Dermis microvascular lymphatic vessel endothelial cell (primary cell): ENCODE measurements at places on chromosomes 6 and 20.

DNA sequence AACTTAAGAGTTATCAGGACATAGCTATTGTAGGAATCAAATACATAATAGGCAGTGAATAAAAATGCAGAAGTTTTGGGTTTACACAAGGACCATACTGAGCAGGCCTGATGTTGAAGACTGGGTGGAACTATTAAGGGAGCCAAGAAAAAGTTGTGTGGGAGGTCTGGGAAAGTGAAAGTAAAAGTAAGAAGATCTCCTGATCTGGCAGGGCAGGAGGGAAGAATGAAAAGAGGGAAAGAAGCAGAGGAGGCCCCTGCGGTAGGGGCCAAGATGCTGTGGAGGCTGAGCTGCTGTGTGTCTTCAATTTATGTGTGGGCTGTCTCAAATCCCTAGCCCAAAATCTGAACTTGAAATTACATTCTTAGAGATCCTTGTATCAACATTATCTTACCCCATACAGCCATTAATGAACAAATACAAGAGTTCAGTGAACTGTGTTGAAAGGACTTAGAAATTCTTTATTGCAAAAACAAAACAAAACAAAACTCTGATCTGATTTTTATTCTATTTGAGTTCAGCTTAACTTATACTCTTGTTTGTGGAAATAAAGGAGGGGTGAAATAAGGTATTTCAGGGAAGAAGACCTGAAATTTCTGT, 1183.8 kb downstream of the HACE1 start:
- no peak for DNase-seq

- no peak for DNase-seq
These were observed 67.9 kb upstream of the SLCO4A1 start for GRCh38 chr20:62574230-62574993.

GRCh38 chr20:6605055-6605935, 162.2 kb upstream of the BMP2 start:
- DNase-seq = no peak

DNA sequence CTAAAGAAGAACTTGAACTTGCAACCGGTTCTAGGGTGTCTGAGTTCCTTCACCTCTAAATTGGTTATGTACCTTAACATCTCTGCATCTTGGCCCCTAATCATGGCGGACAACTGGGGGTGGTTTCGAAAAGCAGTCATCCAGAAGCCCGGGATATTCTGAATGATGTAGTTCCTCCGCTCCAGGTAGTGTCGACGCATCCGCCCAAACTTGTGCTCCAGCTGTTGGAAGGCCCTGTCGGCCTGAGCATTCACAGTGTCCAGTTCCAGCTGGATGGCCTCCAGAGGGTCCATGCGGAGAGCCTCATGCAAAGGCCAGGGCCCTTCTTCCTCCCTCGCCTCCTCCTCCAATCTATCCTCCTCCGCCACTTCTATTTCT, 887 bp downstream of the TSPYL1 start:
- DNase-seq = no peak

DNA sequence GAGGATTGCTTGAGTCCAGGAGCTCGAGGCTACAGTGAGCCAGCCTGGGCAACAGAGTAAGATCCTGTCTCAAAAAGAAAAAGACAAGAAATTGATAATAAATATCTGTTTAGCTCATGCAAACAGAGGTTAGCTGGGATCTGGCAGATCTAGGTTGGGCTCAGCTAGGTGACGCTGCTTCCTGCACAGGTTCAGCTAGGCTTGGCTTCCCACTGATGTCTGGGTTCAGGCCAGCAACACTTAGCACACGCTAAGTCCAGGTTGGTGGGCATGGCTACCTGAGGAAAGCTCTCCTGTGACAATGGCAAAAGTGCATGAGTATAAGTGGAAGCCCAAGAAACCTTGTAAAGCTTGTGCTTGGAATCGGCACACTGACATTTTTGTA, 48.7 kb downstream of the RIN2 start:
- DNase-seq = no peak

GRCh38 chr6:5866547-5867051, 140.1 kb downstream of the NRN1 start:
- peak; percentile 87 for DNase-seq

DNA sequence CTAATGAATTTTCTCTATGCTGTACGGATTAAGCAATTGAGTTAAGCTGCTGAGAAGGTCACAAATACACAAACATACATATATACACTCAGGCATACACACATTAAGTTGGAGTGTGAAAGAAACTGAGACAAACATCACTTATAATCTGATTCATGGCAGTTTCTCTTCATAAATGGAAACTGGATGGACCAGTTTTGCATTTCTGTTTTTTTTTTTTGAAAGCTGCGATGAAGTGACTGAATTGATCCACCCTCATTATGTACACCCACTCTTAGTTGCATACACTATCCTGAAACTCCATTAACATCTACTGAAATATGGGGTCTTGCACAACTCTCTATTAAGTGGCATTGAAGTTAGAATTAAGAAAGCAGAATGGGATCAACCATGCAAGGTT, 32.9 kb upstream of the TENT5A start:
- no peak for DNase-seq

- DNase-seq = no peak
These were observed 16.4 kb upstream of the ENPP4 start for GRCh38 chr6:46113370-46113769.

DNA sequence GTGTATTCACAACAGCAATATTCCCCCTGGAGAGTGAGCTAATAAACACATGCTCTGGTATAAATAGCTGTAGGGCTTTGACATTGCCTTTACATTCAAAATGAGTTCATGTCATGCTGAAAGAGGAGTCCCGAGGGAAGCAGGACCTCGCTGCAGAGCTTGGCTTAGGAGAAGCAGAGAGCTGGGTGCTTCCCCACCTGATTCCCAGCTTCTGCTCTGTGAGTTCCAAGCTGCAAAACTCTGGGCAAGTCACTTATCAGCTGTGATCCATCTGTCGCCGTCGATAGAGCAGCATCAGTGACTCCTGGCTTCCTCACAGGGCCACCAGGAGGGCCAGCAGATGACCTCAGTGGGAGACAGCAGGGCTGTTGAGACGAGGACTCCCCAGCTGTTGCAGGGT, 241.8 kb downstream of the ANKRD60 start:
- DNase-seq = no peak

- DNase-seq = peak; percentile 26
These were observed 156.3 kb upstream of the RNF24 start for GRCh38 chr20:4171538-4172116.

DNA sequence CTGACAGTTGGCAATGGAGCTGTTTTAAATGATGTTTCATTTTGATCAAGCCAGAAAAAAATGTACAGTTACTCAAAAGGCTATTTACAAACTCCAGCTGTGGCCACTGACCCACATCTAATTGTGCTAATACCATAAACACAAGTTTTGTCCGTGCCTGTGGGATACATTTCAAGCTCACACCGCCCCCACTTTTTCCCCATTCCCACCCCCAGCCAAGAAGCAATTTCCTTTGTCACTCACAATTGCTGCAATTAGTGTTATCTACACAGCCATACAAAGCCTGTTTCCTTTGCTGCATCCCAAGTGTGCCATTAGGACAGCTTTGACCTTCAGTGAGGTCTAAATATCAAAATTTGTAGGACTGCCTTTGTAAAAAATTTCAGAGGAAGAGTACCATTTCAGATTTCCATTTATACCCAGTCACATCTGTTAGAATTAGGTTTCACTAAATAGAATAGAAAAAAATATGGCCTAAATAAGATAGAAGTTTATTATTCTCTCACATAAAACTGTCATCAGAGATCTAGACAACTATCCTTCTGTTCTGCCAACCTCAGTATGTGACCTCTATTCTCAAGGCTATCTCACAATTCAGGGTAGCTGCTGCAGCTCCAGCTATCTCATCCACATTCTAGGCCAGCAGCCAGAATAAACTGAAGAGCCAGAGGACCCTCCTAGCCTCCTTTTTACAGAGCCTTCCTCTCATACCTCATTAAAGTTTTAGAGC, 202.6 kb downstream of the NFATC2 start:
- DNase-seq = peak; percentile 26

GRCh38 chr6:37050045-37050853, 44.8 kb downstream of the FGD2 start:
- no peak for DNase-seq

GRCh38 chr6:157253699-157254098, 69.6 kb downstream of the TMEM242 start:
- no peak for DNase-seq

GRCh38 chr6:127496471-127496870, 22.7 kb downstream of the MTCL3 start:
- no peak for DNase-seq

DNA sequence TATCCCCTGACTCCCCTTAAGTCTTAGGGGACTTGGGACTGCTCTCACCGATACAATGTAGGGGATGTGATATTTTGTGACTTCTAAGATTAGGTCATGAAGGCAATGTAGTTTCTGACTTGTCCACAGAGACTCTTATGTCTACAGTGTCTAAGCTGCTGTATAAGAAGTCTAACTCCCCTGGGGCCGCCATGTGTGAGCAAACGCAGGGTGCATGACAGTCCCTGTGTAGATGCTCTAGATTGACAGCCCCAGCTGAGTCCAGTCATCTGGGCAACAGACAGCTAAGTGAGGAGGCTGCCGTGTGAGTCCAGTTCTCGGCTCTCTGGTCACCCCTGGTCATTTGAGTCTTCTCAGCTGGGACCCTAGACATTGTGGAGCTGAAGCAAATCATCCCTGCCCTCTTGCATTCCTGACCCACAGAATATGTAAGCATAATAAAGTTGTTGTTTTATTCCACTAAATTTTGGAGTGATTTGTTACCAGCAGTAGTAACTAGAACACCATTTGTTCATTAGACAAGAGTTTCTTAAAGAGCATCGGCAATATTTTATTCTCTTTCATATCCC, 743.3 kb upstream of the CHD6 start:
- DNase-seq = no peak

DNA sequence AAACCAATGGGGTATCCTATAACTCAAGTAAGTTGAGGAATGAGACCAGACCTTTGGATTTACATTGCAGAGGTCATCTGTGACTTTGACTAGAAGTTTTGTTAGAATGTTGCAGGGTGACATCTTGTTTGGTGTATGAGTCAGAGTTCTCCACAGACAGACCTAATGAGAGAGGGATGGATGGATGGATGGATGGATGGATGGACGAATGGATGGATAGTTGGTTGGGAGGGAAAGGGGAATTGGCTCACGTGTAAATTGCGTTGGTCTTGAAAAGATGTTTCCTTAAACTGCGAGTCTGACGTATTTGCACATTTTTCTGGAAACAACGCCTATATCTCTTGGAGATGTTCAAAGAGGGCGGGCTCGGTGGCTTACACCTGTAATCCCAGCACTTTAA, 1.0 kb upstream of the MTRES1 start:
- no peak for DNase-seq

- no peak for DNase-seq
These were observed 1729.5 kb downstream of the GRIK2 start for GRCh38 chr6:103122766-103123601.

DNA sequence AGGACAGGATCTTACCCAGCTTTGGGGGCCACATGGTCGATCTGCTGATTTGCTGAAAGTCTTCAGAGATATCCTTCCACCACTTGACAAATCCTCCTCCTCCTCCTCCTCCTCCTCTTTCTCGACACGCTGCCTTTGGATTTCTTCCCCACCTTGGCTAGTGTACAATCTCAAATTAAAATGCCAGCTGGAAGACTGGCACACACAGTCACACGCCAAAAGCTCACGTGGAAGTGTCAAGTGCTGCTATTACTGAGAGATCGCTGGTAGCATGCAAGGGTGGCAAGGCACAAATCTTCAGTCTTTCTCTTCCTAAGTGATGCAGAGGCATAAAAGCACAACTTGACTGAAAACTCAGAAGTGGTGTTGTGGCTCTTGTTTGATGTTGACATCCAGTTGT, 35.3 kb downstream of the GPR6 start:
- no peak for DNase-seq

DNA sequence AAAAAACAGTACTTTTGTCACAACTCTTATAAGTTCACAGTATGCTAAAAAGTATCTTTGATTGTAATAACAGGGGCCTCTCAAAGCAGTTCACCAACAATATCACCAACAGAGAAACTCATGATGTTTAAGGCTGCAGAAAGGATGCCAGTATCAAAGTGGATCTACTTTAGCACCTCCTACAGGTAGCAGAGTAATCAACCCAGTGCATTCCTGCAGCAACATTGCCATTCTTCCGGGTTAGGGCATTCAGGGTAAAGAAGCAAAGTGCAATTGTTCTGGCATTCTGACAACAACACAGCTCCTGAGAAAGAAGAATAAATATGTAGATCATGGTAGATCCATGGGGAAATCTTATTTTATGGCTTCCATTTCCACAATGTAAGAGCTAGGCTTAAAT, 7.6 kb upstream of the SLC17A4 start:
- no peak for DNase-seq

GRCh38 chr20:18252597-18253451, 35.5 kb upstream of the ZNF133 start:
- no peak for DNase-seq

DNA sequence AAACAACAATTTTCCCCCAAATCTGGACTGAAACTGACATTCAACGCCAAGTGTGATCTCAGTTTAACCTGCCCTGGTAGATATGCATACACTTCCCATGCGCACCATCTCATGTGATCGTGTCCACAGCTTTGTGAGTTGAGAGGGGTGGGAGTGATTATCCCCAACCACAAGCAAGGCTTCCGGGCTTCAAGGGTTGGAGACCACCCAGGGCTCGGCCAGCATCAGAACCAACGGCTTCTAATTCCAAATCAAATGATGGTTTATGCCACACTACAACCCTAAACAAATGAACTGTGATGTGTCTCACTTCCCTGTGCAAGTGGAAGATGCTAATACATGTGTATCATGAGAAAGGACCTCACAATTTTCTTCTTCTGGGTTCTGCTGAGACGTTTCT, 515 bp upstream of the TGM3 start:
- no peak for DNase-seq
